Sigmoid colon (tissue), 7 donors: ENCODE measurements at places on chromosomes 1 and 21. TPM values are rescaled to one million over a fixed set of nuclear protein-coding genes. Genes with fewer than 3 reads are reported as not detected.
A peak's percentile ranks its signal among the peaks of the same experiment; 100 is the strongest.

The CENPL gene
- 5.8 TPM for total RNA-seq

DNA sequence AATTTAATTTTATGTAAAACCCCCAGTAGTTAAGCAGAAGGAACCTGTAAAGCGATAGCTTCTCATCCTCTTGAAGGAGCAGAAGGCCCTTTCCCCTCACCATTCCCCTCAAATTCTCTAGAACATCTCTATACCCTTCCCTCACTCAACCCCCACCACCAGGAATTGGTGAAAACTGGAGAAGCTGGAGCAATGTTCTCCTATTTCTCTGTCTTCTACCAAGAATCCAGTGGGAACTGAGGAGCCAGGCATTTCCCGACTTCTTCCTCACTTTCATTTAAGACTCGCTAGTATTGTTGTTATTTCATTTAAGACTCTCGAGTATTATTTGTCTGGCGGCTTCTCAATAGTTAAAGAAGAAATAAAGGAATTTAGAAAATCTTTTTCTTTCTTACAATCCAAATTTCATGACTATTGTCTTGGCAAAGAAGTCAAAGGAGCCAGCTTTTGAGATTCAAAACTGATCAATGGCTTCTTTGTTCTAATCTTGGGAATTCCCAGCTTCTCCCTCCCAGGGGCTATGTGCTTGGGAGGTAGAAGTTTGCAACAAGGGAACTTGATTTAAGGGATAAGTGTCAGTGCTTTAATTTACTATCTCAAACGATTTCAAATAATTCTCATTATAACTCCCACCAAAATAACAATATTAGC, 253.3 kb upstream of the ADGRL2 start:
- no peak for DNase-seq

The OR2T11 gene
- not detected for total RNA-seq

DNA sequence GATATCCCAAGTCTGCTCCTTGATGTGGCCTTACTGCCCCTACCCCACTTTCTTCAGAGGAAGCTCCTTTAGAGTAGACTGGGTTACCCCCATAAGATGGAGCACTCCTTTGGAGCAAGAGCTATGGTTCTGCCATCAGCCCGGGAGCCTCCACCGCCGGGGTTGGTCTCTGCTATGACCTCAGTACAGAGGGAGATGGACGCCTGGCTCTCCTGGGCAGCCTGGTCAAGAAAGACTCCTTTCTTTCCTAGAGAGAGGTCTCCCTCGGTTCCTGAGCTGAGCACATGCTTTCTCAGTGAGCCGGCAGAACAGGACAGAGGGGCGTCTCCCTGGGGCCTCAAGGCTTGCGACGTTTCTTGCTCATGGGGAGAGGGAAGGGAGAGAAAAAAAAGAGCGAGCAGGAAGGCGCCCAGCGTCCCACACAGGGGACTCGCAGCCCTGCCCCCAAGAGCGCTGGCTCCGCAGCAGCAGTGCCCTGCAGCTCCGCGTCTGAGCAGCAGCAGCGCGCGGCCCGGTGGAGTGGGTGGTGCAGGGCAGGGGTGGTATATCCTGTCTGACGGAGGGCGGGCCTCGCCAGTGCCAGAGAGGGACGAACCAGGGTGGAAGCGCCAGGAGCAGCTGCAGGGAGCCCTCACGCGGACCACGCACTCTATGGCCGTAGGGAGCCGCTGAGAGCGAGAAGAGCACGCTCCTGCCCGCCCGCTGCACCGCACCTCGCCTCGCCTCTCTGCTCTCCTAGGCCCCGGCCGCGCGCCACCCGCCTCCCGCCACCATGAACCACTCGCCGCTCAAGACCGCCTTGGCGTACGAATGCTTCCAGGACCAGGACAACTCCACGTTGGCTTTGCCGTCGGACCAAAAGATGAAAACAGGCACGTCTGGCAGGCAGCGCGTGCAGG, at the start of gene PKP1:
TSS of gene PKP1 (plus strand) at position 576 of the 899 bp plus-strand sequence. CDS start at position 773, 197 bp downstream.
- peak; percentile 58 for DNase-seq

- DNase-seq, result no peak
Observed at GRCh38 chr1:234495231-234495990, 16.4 kb upstream of the TARBP1 start.

GRCh38 chr1:109183058-109183738, 30.5 kb upstream of the SARS1 start:
- no peak for DNase-seq

The AKR7A3 gene
- 1.3 TPM for total RNA-seq

GRCh38 chr1:58422436-58422835, 124.1 kb downstream of the OMA1 start:
- DNase-seq, result no peak

DNA sequence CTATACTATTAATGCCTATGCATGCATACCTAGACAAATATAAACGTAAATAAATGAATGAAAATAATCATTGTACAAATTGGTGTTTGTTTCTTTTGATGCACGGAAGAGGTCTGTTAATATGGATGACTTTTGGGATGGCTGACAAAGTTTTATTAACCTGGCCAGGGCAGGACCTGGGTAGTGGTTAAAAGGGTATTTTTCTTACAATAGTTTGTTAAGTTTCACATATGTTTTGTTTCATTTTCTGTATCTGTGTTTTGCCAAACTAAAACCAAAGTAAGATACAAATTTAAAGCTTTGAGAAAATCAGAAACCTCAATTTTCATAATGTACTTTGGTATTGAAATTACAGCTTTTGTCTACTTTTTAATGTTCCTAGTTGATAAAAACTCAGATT, 222.7 kb upstream of the OLFM3 start:
- no peak for DNase-seq

- no peak for DNase-seq
Observed at GRCh38 chr1:27773826-27774445, 917 bp downstream of the STX12 start.

- DNase-seq, result no peak
Observed at GRCh38 chr1:29754573-29755375, 518.5 kb downstream of the PTPRU start.
